ENCODE measurements at places on chromosomes 4 and X.

GRCh38 chr4:144709793-144710525 is 64.0 kb downstream of the HHIP start:
- no peak for DNase-seq

DNA sequence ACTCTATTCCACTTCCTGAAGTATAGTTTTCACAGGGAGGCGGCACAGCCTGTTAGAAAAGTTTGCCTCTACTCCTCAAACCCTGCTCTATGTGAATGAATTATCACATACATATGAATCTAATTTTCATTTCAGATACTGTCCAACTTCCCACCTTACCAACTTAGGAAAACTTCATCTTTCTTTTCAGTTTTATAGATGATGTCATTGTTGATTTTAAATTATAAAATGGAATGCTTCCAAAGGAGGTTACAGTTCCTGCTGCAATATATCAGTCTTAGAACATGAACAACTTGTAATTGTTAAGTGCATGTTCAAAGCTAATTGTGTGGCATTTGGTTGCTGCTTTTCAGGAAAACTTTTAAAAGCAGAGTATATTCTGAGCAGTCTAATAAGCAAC is 92.4 kb downstream of the NEUROG2 start:
- no peak for DNase-seq

DNA sequence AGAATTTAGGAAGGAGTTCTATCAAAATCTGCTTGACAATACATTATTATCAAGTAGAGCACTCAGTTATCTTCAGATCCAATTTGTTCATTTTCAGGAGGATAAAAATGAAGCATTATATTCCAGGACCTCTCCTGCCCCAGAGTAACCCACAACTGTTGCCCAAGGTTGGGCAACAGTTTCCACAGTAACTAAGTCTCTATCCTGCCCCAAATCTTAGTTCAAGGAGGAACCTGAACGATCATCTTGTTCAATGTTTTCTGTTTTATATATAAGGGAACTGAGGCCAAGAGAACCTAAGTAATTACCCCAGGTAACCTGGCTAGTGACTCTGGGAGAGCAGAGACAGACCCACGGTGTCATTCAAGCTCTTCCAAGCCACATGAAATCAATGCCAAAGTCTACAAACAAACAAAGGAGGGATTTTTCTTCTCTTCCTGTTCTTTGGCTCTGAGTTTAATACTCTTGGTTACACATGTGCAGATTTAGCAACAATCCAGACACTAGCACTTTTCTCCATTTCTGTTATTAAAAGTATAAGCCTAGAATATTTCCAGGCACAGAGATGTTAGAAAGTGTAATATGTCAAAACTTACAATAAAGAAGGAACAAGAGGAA is 105.6 kb downstream of the C4orf51 start:
- DNase-seq = no peak

- DNase-seq = no peak
Measured at GRCh38 chr4:140326395-140326993, 47.0 kb upstream of the SCOC start.

DNA sequence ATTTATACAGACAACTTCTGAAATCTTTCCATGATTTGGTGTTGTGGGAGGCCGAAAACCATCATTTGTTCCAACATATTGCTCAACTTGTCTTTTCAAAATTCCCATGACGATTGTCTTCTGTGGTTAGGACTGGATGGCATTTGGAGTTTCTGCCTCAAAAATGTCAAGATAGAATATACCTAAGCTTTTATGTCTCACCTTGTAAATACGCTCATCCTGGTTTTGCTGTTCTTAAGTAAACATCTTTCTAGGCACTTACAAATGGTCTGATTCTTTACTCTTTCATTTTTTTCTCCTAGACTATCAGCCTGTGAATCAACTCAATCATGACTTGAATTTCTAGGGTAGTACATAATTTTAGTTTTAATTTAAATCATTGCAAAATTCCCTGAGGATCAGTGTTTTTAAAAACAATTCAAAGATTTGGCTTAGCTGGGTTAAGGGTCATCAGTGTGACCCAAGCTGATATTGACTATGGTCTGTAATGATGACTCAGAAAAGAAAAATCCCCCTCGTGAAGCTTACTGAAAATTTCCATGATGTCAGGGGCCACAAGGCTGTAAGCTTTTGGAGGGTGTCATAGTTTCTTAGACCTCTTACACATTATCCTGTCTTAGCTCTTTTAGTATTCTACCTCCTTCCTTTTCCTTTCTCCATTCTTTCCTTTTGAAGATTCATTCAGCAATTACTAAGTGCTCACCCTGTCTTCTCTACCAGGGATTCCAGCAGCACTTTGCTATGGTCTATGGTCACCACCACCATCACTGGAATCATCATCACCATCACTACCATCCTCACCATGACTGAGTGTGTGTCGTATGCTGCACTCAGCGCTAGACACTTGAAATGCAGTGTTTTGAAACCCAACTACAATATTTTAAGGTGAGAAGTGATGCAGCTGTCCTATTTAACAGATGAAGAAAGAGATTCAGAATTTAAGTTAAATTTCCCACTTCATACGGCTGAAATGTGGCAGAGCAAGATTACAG is 124.4 kb downstream of the CPE start:
- no peak for DNase-seq

GRCh38 chrX:132470831-132471230 is 18.0 kb downstream of the MBNL3 start:
- DNase-seq = no peak

DNA sequence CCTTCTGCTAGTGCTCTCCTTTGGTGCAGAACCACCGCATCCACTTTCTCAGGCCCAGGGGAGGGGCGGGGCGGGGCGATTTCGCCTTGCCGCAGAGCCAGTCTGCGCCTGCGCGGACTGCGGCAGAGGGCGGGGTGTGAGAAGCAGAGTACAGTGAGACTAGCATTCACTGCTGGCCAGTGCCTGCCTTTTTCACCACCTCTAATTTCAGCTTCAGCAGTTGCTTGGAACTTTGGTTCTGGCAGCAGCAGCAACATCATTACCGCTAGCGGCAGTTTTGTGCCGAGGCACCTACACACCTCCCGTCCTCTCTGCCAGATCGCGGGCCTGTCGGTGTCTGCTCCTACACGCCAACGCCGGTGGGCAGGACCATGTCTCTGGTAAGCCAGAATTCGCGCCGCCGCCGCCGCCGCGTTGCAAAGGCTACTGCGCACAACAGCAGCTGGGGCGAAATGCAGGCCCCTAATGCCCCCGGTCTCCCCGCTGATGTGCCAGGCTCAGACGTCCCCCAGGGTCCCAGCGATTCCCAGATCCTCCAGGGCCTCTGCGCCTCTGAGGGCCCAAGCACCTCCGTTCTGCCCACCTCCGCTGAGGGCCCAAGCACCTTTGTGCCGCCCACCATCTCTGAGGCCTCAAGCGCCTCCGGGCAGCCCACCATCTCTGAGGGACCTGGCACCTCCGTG is at the start of gene MAGEE1:
Gene MAGEE1, plus strand, starts transcription at position 151 of the 683 bp plus-strand sequence. Its CDS starts 221 bp downstream, at position 372.
- DNase-seq = peak; percentile 78

- no peak for DNase-seq
Measured at GRCh38 chrX:63713526-63713925, 71.5 kb downstream of the ARHGEF9 start.

- DNase-seq = peak; percentile 31
Measured at GRCh38 chr4:112290341-112290740, 4.6 kb upstream of the TIFA start.
